ENCODE measurements at places on chromosomes 6 and 20.

DNA sequence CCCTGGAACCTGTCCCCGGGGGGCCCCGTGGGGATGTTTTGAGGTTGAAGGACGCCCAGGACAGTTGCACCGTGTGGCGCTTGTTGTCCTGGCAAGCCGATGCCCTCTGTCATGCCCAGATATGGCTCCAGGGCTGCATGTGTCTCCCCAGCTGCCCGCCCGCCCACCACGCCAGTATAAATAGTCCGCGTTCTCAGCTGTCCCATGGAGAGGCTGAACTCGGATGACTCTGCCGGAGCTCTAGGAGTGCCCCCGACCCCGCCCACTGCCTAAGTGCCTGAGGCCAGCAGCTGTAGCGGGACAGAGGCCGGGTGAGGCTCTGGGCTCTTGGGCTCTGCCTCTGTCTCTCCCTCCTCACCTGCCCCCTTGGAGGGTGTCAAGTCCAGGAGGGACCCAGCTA, 83.0 kb upstream of the GATA5 start:
- DNase-seq = no peak

GRCh38 chr6:148653138-148653776, 93.6 kb upstream of the UST start:
- DNase-seq = no peak

DNA sequence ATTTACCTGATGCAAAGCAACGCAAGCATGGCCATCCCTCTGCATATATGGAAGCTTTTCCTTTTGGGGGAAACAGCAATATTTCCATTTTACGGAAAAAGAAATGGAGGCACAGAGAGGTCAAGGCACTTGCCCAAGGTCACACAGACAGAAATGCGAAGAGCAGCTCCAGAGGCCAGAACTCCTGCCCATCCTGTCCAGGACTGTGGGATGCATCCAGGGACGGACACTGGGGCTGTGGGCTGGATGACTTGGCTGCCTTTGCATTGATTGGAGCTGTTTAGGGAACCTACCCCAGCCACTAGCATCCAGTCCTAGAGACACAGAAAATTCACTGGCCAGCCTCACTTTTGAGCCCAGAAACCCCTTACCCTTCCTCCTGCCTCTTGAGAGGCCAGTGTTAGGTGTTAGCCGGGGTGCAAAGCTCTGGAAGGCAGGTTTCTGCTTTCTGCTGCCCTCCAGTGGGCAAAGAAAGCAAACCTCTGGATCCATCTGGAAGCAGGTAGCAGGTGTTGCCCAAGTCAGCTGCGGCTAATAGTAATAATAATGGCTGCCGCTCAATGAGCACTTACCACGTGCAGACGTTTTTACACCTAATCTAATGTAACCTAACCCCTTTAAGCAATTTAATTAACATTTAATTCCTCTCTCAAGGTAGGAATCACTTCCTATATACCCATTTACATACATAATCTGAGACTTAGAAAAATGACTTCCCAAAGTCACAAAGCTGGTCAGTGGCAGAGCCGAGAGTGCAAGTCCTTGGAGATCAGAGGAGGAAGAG, 31.7 kb upstream of the CCN5 start:
- DNase-seq = no peak

- peak; percentile 63 for DNase-seq
Measured at GRCh38 chr20:6583134-6583738, 184.2 kb upstream of the BMP2 start.

GRCh38 chr6:137013738-137014602, 30.8 kb downstream of the IL20RA start:
- DNase-seq = peak; percentile 51

DNA sequence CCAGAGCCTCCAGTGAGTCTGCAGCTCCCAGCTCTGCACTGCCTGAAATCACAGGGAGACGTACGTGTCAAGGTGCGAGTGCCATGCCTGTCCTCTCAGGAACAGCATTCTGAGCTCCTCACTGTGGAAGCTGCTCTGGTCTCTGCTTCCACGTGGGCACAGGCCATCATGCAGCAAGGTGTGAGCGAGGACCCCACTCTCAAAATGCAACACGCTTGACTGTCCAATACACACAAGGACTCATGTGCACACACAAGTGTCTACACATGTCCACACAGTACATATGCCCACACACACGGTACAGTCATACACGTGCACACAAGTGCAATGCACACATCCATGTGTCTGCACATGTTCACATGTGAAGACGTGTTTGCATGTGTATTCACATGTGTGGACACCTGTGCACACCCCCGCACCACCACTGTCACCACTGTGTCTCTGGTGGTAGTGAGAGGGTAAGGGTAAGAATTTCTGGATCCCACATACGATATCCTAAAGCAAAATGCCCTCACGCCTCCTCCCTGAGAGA, 260.5 kb downstream of the DLL1 start:
- no peak for DNase-seq

DNA sequence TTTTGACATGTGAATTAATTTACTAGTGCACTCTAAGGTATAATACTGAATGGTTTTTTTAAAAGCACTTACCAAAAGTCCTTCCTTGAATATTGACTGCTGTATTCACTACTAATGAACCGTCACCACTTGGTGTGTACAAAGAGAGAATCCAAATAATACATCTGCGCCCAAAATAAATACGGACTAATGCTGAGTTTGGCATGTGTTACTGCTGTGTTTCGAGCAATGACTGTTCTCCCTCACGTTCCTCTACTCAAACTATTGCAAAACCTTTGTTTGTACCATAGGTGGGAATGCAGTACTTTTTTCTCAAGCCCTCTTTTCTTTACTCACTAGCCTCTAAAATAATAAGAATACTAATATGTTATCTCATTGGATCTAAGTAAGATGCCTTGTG, 305.5 kb downstream of the QKI start:
- no peak for DNase-seq

DNA sequence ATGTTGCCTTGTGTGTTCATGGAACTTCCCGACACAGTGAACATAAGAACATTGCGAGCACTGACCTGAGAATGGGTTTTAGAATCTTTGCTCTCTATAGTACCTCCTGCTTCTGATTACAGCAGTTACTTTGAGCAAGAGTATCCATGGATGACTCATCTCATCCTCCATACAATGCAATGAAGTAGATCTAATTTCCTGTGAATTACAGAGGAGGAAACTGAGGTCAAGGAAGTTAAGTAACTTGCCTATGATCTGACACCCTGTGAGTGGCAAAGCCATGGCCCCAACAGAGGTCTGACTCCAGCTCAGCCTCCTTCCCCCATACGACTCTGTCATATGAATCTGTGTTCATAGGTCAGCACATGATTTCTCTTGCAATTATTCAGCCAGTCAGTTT, 518.1 kb downstream of the TFAP2A start:
- no peak for DNase-seq
